ENCODE measurements at places on chromosomes 3 and 15.

DNA sequence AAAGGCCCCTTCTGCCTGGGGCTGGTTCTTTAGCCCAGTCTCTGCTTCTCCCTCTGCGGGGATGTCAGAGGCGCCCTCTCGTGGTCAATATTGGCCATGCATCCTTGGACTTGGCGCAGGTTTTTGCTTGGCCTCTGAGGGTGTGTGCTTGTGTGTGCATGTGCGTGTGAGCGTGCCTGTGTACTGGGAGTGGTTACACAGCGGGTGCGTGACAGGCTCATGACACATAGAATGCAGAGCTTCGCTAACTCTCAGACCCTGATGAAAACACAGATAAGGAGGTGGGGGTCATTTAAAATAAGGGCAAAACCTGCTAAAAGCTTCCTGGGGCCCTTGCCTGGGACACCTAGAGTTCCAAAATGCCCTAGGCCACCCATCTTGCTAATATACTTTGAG is 160.9 kb downstream of the SMAD6 start:
- DNase-seq, result peak; percentile 63

- no peak for DNase-seq
These were observed 20.8 kb downstream of the MRPS25 start for GRCh38 chr3:15044326-15044725.

GRCh38 chr3:117563063-117563462 is 853.5 kb downstream of the TUSC7 start:
- no peak for DNase-seq

DNA sequence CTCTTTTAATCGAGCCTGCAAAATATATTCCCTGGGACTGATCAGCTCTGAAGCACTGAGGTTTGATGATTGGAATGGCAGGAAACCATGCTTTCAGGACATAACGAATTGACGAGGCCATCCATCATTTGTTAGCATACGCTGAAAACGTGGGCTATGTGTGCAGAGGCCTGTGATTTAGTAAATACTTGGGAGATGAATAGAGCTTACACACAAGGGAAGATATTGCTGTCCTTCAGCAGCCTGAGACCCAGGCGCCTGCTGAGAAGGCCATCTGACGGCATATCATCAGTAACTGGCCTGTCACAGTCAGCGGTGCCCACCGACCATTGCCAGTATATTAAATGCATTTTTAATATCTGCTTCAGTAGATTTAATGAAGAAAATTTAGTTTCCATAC is 16.2 kb downstream of the CDIN1 start:
- DNase-seq, result no peak

DNA sequence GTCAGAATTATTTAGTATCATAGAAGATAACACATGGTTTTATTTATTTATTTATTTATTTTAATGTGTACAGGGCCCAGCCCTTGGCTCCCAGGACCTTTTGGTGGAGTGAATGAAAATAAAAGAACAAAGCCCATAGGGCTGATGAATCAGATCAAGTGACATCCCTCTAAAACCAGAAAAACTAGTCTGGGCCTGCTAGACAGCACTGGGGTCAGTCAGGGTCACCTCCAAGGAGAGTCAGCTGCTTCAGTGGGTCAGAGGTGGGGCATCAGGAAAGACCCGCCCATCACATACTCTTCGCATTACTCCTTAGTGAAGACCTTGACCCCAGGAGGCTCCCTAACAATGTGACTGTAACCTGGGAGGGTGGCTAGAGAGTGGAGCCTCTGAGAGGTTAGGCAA is 12.8 kb downstream of the PPCDC start:
- no peak for DNase-seq

DNA sequence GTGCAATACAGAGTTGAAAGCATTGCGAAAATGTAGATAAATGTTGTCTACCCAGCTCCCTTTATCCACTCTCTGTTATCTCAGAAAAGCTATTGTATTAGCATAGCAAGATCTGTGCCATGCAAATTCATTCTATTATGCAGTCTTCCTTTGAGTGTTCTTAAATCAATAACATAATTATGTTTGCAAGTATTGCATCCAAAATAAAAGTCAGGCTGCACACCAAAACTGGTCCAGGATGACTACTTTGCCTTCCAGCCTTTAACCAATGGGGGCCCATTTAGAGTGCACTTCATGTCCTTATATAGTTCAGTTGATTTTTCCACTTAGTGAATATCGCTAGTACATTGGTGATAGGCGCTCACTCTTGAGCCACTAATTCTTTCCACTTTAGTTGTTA is 107.4 kb upstream of the MLF1 start:
- no peak for DNase-seq
